ENCODE measurements at places on chromosomes 3 and 15. TPM values are rescaled to one million over a fixed set of nuclear protein-coding genes. Genes with fewer than 3 reads are reported as not detected.

DNA sequence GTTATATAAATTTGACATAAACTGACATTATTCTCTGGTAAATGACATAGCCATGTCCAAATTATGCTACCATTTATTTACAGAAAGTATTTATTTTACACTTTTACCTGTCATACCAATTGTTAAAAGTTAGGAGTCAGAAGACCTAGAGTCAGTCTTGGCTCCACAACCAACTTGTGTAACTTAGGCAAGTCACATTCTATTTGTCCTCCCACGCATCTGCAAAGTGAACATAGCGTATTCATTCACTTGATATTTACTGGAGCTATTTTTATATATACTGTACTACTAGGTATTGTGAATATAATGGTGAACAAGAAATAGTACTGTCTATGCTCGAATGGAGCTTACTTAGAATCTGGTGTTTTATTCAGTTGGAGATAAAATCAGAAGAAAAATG, 78.7 kb downstream of the ZNF280D start:
- no peak overlapping the region for H3K27ac ChIP-seq
- DNase-seq = no peak
- H3K4me3 ChIP-seq = no peak overlapping the region
- no peaks in the 10 kb centered on the region for H3K4me1 ChIP-seq

- no peaks in the 10 kb centered on the region for H3K36me3 ChIP-seq
- H3K27ac ChIP-seq = no peak overlapping the region
- H3K4me3 ChIP-seq = no peak overlapping the region
- peaks cover 16% of the 10 kb centered on the region for H3K27me3 ChIP-seq
Measured at GRCh38 chr3:183592821-183593220, 37.3 kb upstream of the KLHL6 start.

DNA sequence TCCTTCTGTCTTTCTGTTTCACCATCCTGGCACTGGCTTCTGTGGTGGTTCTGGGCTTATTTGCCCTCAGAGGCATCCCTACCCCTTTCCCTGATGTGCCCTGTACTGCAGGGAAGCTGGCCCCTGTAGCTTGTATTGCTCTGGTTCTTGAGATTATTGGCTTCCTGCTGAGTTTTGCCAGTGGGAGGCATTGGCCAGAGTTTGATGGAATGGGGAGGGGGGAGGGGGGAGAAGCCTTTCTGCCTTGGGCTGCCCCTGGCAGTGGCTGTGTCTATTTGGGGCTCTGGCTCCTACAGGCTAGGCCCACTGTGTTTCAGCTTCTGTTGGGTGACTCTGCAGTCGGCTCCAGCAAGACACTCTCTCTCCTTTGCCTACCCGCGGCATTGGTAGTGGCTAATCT, 41.6 kb upstream of the SEMA6D start:
- H3K27me3 ChIP-seq = no peaks in the 10 kb centered on the region
- no peak overlapping the region for H3K27ac ChIP-seq
- H3K4me1 ChIP-seq = no peaks in the 10 kb centered on the region
- H3K4me3 ChIP-seq = no peak overlapping the region
- no peak for DNase-seq
- no peaks in the 10 kb centered on the region for H3K36me3 ChIP-seq

TRH gene
- total RNA-seq = not detected

C3orf85 gene
- total RNA-seq = not detected

PDIA5 gene
- 24.2 TPM for total RNA-seq

All from GM12878 (cell line).